ENCODE measurements at places on chromosomes 3 and 15. TPM values are rescaled to one million over a fixed set of nuclear protein-coding genes. Genes with fewer than 3 reads are reported as not detected.

DNA sequence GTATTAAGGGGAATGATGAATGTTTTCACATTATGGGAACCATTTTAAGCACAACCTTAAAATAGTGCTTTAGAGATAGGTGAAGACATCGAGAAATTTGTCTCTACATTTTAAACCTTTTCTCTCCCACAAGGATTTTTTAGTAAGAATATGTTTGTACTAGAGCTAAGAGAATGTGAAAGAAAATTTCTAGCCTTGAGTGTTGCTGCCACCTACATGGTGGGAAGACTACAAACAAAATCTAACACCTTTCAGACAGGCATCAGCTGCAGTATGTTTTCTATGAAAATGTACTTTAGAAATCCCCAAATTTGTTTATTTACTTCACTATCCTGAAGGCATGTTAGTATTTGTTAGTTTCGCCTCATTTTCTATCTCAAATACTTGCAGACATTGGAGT, 247.4 kb downstream of the WDR72 start:
- no peak for DNase-seq
- no peak overlapping the region for H3K4me3 ChIP-seq
- no peaks in the 10 kb centered on the region for H3K36me3 ChIP-seq
- H3K27me3 ChIP-seq = no peaks in the 10 kb centered on the region
- no peaks in the 10 kb centered on the region for H3K4me1 ChIP-seq

SOX14 gene
- total RNA-seq = not detected

- no peaks in the 10 kb centered on the region for H3K4me1 ChIP-seq
- H3K36me3 ChIP-seq = no peaks in the 10 kb centered on the region
- H3K4me3 ChIP-seq = no peak overlapping the region
- no peak overlapping the region for H3K27ac ChIP-seq
- no peak for DNase-seq
- H3K27me3 ChIP-seq = no peaks in the 10 kb centered on the region
Measured at GRCh38 chr15:61501815-61502389, 272.8 kb upstream of the RORA start.

DNA sequence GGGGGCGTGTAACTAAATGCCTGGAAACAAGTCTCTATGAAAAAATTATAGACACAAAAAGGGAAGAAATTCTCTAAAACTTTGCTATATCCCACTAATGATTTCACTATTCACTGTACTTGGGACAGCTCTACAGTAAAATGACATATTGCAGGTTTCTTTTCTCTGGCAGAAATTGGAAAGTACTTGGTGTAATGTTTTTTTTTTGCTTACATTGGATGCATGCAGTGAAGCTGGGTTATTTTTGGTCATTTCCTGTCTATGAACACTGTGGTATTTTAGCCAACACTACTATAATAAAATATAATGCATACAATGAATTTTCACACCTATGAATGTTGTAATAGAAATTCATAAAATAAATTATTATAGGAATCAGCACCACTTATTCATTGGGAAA, 109.7 kb downstream of the LRRC49 start:
- H3K4me1 ChIP-seq = peaks cover 3% of the 10 kb centered on the region
- no peaks in the 10 kb centered on the region for H3K36me3 ChIP-seq
- H3K27me3 ChIP-seq = no peaks in the 10 kb centered on the region
- H3K4me3 ChIP-seq = no peak overlapping the region
- peak; percentile 65 for DNase-seq

PAK6 gene
- under 0.01 TPM for total RNA-seq
